ENCODE measurements at places on chromosomes 1 and 21.

DNA sequence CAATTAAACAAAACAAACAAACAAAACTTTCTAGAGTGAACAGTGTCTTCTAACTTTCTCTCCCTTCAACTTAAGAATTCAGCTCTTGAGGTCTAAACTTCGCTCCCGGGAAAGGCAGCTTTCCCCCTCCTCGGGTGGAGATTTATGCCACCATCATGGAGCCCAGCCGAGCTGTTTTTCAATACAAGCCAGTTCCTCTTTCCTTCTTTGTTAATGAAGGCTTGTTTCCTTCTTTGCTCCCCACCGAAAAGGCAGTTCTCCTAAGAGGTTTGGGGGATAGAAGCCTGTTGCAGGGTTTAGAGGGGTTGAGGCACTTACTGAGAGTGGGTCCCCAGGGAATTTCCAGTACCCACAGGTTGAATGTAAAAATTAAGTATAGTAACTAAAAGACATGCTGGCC is 26.5 kb downstream of the OLIG1 start:
- DNase-seq, result no peak

DNA sequence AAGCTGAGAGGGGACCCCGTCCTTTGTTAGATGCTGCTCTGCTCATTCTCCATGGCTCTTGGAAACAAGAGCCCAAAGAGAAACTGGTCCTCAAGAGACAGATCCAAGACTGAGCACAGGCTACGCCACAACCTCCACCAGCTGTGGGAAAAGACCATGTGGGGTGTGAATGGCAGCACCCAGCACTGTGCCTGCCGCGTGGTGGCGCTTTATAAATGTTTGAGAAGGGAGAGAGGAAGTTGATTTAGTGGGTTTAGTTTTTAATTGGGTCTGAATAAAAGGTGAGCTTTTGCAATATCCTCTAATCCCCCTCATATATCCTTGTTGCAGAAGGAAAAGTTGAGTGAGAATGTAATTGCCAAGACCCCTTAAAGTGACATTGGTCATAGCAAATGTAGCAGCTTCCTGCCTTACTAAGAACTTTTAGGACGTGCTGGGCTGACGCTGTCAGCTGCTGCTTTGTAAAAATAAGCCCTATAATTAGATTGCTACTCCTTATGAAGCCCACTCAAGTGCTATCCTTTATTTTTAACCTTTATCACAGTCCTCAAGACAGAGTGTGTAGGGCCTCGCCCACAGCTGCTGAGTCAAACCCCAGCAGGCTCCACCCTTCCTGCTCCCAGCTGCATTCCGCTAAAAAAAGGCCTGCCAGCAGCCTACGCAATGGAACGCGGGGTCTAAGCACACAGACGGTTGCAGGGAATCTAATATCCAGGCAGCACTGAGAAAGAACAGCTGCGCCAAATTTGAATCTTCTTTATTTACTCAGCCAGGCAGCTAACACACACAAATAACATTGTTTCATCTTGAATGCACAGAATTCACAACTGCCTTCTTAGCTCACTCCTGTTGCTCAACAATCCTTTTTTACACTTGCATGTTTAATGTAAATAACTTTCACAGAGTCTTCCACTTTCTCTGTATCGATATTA is 47.4 kb upstream of the PRDX6 start:
- peak; percentile 86 for DNase-seq

- no peak for DNase-seq
Observed at GRCh38 chr21:43303275-43304178, 123.4 kb downstream of the SIK1 start.

DNA sequence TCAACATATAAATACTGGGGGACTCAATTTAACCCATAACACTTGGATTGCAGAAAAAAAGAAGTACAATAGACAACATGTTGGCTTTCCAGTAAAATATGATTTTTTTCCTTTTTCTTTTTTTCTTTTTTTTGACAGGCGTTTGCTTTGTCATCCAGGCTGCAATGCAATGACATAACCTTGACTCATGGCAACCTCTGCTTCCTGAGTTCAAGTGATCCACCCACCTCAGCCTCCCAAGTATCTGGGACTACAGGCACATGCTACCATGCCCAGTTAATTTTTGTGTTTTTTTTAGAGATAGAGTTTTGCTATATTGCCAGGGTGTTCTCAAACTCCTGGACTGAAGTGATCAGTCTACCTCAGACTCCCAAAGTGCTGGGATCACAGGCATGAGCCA is 1512.0 kb upstream of the PRMT6 start:
- no peak for DNase-seq

All from AG08396 (cell line).